Kidney epithelial cell (primary cell): ENCODE measurements at places on chromosomes 1 and 21. TPM values are rescaled to one million over a fixed set of nuclear protein-coding genes. Genes with fewer than 3 reads are reported as not detected.

DNA sequence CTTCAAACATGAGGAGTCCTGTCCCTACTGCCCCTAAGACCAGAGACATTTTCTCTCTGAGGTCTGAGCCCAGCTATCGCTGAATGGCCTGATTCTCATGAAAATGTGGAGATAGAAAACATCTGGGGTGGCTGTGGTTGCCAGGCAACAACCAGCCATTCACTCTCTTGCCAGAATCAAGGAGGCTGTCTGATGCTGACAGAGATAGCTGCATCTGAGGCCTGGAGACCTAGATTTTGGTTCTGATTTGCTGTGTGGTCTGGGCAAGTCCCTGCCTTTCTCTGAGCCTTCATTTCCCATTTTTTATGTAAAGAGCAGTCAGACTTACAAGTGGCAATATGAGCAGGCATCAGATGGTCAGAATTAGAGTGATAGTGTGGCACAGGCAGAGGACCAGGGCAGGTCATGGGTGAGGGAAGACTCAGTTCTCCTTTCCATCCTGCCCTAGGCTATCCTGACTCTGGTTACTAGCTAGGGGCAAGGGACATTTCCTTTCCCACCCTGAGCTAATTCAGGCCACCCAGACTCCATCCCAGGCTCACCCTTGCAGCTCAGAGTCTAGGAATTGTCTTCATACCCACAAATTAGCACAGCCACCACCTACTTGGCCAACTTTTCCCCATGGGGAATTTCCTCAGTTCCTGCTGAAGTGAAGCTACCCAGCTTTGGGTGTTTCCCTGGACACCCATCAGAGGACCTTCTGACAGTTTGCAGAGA, 20.0 kb upstream of the RNF19B start:
- DNase-seq = no peak

DNA sequence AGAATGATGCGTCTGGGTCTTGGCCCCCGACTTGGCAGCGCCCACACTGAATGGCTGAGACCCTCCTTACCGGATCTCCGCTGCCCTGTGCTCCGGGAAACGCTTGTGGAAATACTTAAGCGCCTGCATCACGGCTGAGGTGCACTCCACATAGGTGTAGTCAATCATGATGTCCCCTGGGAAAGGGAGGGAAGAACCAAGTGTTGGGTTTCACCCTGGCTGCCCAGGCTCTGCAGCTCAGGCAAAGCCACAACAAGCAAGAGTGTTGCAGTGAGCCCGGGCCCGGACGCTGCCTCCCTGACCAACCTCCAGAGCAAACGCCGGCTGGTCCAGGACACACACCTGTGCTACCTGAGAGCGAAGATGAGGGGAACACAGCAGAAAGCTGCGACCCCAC, 21.5 kb upstream of the SPATC1L start:
- no peak for DNase-seq

- no peak for DNase-seq
Observed at GRCh38 chr1:116909512-116910378, at the start of gene PTGFRN. TSS of gene PTGFRN (plus strand) at chr1:116909916. CDS start at chr1:116910204, 288 bp downstream.

- DNase-seq = no peak
Observed at GRCh38 chr21:46431884-46432488, 26.7 kb upstream of the DIP2A start.

GRCh38 chr1:18666317-18666920, 35.8 kb downstream of the PAX7 start:
- no peak for DNase-seq

- DNase-seq = no peak
Observed at GRCh38 chr1:177354247-177354646, 183.5 kb downstream of the BRINP2 start.

DNA sequence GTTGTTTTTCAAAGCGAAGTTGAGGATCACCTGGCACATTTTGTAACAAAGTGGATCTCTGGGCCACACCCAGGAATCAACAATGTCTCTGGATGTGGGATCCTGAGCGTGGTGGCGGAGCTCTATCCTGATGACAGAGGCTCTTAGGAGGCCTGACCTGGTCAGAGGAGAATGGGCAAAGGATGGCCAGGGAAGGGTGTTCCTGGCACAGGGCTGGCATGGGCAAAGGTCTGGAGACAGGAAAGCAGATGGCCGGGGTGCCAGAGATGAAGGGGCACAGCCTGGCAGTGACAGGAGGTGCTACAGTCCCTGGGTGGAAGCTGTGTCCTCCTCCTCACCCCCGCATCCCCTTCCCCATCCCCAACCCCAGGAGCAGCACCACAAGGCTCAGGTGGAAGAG, 20.0 kb upstream of the MFN2 start:
- DNase-seq = no peak

Gene ITPKB
- 11.7 and 12.4 TPM in 2 replicates for total RNA-seq

DNA sequence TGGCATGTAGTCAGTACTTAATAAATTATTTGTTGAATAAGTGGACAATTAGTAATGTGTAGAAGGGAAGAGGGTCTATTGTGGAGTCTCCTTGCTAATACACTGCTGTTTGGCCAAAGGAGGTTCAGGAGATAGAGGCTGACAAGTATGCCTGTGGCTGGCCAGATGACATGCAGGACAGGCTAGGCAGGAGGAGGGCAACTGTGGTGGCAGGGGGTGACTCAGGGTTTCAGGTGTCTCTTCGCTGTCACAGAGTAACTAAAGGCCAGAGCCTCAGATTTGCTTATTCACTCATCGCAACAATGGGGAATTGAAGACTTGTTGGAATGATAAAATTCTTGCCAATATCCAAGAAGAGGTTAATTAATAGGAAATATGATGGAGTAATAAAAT, 33.1 kb downstream of the THRAP3 start:
- DNase-seq = no peak

DNA sequence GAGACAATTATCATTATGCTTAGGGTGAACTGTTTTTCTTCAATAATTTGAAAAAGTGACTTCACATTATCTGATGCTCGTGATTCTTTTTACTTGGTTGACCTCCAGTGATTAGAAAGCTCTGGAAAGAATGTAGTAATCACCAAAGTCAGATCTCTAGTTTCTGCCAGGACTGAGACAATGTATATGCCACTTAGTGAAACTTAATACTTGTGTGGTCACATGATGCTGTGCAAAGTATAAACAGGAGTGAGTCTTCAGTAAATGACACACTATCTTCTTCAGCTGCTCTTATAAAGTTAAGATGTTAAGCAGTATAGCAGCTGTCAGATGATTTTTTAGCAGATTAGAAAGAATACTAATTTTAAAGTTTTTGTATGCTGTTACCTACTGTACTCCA, 17.2 kb downstream of the VCAM1 start:
- DNase-seq = no peak

GRCh38 chr1:39105061-39105840, 79.1 kb downstream of the NDUFS5 start:
- no peak for DNase-seq

GRCh38 chr1:25704267-25704691, 87.7 kb downstream of the MAN1C1 start:
- no peak for DNase-seq

DNA sequence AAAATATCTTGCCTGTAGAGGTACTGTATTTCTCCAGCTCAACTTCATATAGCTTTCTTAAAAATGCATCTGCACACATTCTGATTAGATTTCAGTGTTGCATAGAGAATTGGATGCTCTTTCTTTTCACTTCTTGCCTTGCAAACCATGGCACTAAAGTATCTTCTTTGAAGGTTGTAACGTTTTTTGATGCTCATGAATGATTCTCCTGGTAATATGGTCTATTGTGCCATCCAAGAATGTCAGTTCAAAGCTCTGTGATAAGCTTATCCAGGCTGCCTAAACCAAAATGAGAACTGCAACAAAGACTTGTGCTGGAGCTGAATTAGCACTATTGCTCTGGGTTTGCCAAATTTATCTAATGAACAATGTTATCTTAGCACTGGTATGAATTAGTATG, 1.9 kb downstream of the SGIP1 start:
- no peak for DNase-seq

Gene PRDX1
- total RNA-seq = 242 and 298 TPM in 2 replicates

Gene CELA3B
- total RNA-seq = not detected in 2 replicates

DNA sequence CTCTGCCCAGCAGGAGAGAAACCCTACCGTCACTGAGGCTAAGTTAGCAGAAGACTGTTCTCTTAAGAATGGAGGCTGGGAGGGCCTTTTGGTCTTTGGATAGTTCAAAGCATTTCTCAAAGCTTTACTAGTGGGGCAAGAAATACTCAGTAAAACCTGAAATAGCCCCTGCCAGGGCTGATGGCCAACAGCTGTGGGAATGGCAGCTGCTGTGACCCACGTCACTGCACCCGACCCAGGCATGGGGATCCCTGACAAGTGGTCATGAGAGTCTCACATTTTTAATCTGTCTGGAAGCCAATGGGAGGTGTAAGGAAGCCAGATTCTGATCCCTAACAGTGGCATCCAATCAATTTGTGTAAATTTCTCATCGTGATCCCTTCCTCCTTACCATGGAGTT, 44.5 kb upstream of the ENAH start:
- DNase-seq = no peak

GRCh38 chr1:108107658-108108057, 92.5 kb downstream of the SLC25A24 start:
- peak; percentile 37 for DNase-seq

- DNase-seq = no peak
Observed at GRCh38 chr1:83083589-83084224, 915.2 kb downstream of the TTLL7 start.

- DNase-seq = no peak
Observed at GRCh38 chr1:246798606-246799496, 74.6 kb downstream of the SCCPDH start.

- DNase-seq = no peak
Observed at GRCh38 chr21:45320261-45321025, 32.7 kb upstream of the POFUT2 start.

DNA sequence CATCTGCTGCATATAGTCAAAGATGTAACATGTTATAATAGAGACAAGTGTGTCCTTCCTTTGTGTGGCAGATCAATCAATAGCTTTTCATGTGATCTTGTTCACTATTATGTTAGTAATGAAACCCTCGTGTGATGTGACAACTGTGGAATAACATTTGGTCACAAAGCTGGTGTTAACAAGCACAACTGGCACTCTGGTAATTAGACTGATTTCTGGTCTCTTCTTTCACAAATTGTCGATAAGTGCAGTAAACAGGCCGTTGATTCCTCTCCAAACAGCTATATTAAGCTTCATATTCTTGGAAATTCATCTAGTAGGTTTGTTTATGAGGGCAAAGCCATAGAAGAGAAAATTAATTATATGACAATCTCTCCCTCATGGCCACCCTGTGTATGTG, 616.7 kb upstream of the PTBP2 start:
- DNase-seq = no peak

DNA sequence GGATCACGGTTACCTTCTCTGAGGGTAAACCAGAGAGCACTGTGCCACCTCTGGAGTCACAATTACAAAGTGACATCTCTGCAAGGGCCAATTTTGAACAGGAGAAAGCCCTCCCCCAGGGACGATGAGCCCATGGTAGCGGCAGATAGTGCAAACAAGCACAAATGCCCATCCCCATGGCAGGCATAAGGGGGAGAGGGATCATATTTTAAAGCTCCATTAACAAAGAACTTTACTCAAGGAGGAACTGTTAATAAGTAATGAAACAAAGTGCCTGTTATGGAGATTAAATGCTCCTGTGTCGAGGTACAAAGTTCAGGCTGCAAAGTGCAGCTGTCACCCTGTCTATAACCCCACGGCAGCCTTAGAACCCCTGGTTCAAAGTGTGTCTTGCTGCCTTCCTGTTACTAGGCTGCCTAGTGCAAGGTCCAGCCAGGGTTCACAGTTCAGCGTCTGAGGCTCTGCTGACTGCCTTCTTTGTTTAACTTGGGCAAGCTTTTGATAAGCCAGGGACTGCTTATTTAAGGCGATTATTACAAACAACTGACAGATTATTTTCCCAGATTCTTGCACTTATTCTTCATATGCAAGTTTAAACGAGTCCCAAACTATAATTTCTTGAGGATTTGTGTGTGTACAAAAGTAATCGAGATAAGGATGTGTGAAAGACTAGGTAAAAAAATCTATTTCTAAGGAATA, 75.7 kb upstream of the NRIP1 start:
- no peak for DNase-seq

DNA sequence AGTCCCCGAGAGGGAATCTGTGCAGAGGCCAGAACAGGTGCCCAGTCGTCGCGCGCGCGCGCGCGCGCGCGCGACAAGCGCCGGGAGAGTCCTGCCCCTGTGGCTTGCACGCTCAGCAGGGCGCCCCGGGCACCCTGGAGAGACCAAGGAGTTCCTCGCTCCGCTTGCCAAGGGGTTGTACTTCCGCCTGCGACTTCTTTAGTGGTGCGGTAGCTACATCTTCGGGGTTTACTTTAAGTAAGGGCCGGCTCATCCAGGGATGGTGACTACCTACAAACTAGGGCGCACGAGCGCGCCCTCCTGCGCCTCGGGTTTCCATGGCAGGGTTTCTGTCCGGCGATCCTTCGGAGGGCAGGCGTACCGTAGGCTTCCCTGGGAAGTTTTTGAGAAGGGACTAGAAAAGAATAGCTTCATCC, 1.4 kb downstream of the LHX4 start:
- no peak for DNase-seq

DNA sequence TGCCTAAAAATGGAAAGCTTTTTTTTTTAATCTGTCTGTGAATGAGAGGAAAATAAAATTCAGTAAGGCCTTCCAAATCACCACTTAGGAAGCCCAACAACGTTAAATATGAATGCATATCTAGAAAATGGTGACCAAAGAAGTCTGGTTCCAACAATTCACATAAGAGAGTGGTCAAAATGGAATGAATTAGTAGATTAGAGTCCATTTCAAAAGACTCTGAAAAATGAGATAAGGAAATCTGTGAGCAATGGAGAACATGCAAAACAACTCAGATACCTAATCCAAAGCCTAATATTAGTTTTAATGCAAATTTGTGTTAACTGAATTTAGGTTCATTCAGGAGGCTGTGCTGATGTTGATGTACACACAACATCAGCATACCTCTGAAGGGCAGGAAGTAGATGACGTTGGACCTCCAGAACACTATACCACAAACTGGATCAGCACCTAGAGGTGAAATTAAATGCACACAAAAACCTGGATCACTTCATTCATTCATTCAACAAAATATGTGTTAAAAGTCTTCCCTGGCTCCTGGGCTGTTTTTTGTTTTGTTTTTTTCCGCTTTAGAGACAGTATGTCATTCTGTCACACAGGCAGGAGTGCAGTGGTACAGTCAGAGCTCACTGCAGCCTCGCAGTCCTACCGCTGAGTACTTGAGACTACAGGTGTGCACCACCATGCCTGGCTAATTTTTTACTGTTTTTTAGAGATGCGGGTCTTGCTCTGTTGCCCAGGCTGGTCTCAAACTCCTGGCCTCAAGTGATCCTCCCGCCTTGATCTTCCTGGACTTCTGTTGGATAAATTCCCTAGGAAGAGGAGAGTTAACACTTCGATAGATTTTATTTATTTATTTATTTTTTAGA, 4.9 kb upstream of the BRWD1 start:
- DNase-seq = no peak
